ENCODE measurements at places on chromosomes 6 and 20.

GRCh38 chr6:16840291-16840690, 79.0 kb upstream of the ATXN1 start:
- DNase-seq = no peak

GRCh38 chr6:31180500-31180899, 10.0 kb upstream of the POU5F1 start:
- no peak for DNase-seq

DNA sequence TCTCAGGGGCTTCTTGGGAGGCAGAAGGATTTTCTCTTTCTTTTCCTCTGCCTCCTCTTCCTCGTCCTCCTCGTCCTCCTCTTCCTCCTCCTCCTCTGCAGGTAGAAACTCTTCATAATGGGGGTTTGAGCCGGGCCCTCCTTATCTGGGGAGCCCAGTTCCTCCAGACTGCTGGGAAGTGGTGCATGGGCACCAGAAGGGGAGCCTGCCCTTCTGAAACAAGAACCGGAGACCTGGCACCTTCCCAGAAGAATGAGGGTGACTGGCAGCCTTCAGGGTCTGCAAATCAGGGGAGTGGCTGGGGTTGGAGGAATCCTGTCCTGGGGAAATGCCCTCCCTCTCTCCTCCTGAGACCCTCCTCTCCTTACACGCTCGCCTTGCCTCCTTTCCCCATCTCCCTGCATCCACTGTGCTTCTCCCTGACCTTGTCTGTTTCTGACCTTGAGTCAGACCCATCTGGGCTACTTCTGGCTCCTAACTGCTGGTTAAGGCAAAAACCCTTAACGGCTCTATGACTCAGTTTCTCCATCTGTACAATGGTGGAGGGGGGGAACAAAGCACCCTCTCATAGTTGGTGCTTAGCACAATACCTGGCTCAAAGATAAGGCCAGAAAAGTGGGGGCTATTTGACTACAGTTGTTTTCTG, 1.7 kb downstream of the TULP1 start:
- DNase-seq = no peak

DNA sequence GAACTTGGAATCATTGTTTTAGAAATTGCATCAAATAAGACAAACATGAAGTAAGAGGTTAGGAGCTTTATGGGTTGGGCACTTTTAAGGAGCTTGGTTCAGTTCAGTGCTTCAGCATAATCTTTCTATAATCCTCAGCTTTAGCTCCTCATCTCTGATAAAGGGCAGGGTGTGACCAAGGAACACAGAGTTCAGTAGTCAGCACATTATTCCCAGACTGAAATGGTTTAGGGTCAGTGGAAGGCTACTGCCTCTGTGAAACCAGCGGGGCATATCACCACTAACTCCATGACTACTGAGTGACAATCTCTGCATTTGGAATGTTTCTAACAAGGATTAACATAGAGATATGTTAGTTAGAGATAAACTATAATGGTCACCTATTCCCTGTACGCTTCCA, 36.9 kb downstream of the CRYBG1 start:
- no peak for DNase-seq

DNA sequence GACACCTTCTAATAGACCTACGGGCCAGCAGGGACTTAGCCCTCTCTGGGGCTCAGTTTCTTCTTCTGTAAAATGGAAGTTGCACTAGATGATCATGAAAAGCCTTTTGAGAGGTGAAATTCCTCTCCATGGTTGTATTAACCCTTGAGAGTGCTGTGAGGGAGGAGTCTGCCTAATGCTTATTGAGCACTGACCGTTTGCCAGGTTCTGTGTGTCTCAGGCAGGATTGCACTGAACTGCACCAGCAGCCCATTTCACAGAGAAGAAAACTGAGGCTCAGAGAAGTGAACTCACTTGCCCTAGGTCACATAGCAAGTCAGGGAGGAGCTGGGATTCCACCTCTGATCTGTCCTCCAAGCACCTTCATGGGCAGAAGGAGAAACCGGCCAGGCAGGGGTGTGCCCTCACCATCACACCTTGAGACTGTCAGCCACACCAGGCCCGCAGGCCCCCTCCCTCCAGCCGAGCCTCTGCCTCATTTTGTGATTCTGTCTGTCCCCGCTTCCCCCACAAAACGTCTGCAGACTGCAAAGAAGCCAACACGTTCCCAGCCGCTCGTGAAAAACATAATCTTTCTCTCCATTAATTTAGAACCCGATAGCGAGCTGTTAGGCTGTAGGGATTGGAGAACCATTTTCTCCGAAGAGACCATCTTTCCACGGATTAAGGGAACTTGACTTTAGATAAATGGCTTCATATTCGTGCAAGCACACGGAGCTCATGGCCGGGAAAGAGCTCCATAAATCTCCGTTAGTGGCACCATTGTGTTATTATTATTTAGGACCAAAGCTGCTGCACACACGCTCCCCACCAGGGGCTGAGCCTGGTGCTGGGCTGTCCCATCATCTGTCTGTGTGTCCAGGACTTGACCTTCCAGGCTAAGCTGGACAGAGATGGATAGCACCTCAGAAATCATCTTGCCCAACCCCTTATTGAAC, 46.0 kb downstream of the KIAA1755 start:
- no peak for DNase-seq

Data from amniotic stem cell (primary cell).